ENCODE measurements at places on chromosomes 1 and 21.

- DNase-seq = no peak
Observed at GRCh38 chr1:147080671-147081394, 91.4 kb downstream of the PRKAB2 start.

DNA sequence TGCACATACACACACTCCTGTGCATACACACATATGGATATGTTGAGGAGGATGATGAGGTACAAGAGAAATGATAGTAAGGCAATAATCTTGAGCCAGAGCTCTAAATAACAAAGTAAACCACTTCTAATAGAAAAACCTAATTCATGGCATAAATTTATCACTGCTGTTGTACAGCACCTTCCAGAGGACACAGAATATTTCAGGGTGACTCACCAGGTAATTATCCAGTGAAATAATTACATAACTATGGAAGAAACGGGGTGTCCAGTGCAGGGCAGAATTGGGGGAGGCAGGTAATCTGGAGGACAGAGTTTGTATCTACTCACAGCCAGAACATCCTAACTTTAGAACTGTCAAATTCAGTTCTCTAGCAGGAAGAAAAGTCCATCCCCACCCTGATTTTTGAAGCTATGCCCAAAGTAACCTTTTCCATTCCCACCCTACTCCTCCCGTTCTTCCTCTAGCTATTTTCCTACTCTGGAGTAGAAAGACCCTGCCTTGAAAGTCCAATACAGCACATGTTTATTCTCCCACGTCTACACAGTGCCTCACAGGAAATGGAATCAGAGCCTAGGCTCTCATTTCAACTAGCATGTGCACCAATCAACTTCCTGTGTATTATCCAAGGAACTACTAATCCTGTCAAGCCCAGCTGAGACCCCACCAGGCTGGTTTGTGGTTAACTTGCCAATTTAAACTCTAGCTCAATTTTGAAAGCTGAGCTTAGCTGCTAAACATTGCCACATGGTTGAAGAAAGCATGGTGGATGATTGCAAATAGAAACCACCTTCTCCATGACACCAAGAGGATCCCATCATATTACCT is 96.6 kb downstream of the PTPN14 start:
- DNase-seq = no peak

DNA sequence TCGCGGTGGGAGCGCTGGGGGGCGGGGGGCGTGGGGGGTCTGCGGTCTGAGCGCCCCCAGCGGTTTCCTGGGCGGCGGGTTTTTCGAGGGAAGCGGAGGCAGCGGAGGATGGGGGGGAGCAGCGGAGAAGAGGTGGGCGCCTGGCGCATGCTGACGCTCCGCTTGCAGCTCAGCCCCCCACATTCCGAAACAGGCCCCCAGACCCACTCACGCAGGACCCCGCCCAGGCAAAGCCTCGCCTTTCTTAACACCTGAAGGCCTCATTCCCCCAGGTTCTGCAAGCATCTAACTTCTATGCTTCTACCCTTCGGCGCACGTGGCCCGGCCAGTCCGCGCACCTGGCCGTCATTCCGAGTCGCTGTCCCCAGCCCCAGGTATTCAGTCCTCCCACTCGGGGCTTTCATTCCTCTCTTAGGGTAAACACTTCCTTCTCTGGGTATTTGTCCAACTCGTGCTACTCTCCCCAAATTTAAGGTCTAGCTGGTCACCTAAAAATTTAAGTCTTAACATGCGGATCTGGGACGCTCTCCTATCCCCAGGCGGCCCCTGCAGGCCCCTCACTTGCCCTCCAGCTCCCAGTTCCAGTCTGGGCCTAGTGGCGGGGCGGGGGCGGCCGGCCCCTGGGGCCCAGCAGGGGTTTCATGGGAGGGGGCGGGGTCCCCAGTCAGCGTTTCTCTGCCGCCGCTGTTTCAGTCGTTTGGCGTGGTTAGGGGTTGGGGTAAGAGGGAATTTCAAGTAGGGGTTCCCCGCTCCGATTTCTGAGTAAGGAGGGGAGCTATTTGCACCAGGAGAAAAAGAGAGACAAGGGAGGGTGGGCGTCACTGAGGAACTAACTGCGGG is 2.8 kb upstream of the ZBTB7B start:
- no peak for DNase-seq

DNA sequence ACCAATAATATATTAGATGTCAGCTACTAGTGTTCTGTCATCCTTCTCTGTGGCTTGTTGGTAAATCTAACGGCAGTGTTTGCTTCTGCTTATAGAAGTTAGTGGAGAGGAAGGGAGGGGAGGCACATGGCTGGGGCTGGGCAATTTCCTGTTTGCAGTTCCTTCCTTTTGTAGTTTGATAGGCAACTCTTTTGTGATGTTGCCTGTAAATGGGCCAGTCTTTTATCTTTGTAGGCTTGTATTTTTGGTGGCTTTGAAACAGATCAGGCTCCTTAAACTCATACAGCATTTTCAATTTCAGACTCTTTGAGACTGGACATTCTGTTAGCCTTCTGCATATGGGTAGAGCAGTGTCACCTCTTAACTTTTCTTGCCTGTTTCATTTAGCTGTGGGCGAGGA is 48.1 kb downstream of the CDC14A start:
- DNase-seq = no peak

DNA sequence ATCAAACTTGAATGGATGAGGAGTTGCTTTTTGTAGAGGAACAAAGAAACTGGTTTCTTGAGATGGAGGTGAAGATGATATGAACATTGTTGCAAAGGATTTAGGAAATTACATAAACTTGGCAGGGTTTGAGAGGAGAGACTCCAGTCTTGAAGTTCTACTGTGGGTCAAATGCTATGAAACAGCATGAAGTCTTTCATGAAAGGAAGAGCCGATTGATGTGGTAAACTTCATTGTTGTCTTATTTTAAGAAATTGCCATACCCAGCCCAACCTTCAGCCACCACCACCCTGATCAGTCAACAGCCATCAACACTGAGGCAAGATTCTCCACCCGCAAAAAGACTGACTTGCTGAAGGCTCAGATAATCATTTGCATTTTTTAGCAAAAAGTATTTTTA is 52.2 kb downstream of the SIPA1L2 start:
- DNase-seq = no peak

DNA sequence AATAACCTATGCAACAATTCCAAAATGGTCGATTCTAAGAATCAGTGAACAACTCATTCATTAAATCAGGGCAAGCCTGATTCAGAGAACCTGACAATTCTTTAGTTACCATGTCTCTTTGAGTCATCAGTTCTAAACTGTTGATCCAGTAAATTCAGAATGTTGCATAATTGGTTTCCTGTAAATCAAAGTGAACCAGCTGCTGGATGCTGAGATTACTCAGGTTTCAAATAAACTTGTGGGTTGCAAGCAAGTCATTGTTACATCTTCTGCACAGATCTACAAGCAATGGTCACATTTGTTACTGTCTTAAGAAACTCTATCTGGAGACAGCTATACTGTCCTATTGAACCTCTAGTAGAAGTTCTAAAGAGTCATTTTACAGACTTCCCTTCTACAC is 16.5 kb downstream of the PLA2G2D start:
- peak; percentile 36 for DNase-seq

- DNase-seq = no peak
Observed at GRCh38 chr1:6180268-6180706, at the start of gene CHD5. CHD5 (minus strand) TSS chr1:6180321; CDS start chr1:6180023, 298 bp downstream.

GRCh38 chr1:195898373-195898772 is 709.9 kb downstream of the KCNT2 start:
- DNase-seq = no peak

DNA sequence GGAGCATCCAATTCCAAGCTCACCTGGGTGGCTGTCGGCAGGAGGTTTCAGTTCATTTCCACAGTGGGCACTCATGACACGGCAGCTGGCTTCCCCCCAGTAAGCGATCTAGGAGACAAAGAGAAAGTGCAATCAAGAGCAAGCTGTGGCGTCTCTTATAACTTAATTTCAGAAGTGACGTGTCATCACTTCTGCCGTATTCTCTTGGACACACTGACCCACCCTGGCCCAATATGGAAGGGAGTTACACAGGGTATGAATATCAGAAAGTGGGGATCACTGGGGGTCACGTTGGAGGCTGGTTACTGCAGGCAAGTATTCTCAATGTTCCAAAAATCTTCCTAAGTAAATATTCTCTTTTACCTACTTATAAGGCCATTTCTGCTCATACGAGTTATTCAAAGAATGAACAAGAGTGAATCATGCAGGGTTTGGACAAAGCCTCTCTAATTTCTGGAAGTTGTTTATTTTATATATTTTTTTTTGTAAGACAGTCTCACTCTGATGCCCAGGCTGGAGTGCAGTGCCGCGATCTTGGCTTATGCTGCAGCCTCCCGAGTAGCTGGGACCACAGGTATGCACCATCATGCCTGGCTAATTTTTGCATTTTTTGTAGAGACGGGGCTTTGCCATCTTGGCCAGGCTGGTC is 46.5 kb upstream of the GREM2 start:
- DNase-seq = no peak

GRCh38 chr1:87278825-87279535 is 49.7 kb upstream of the LMO4 start:
- DNase-seq = no peak

- DNase-seq = no peak
Observed at GRCh38 chr1:179941454-179941853, 13.2 kb upstream of the CEP350 start.

DNA sequence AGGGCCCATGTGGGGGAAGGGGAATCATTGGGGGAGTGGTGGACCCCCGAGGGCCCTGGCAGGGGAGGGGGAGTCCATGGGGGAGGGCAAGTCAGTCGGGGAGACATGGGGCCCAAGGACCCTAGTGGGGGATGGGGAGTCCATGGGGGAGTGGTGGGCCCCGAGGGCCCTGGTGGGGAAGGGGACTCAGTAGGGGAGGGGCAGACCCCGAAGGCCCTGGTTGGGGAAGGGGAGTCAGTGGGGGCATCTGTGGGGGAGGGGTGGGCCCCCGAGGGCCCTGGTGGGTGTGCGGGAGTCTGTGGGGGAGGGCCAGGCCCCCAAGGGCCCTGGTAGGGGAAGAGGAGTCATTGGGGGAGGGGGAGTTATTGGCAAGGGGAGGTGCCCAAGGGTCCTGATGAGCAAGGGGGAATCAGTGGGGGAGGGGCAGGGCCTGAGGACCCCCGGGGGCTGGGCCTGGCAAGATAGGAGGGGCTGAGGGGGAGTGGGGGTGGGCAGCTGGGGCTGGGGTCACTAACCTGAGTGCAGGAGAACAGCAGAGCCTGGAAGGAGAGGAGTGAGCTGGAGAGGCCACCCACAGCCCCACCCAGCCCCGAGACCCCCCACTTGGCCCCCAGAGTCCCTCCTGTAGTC is 2.1 kb downstream of the MXRA8 start:
- no peak for DNase-seq

DNA sequence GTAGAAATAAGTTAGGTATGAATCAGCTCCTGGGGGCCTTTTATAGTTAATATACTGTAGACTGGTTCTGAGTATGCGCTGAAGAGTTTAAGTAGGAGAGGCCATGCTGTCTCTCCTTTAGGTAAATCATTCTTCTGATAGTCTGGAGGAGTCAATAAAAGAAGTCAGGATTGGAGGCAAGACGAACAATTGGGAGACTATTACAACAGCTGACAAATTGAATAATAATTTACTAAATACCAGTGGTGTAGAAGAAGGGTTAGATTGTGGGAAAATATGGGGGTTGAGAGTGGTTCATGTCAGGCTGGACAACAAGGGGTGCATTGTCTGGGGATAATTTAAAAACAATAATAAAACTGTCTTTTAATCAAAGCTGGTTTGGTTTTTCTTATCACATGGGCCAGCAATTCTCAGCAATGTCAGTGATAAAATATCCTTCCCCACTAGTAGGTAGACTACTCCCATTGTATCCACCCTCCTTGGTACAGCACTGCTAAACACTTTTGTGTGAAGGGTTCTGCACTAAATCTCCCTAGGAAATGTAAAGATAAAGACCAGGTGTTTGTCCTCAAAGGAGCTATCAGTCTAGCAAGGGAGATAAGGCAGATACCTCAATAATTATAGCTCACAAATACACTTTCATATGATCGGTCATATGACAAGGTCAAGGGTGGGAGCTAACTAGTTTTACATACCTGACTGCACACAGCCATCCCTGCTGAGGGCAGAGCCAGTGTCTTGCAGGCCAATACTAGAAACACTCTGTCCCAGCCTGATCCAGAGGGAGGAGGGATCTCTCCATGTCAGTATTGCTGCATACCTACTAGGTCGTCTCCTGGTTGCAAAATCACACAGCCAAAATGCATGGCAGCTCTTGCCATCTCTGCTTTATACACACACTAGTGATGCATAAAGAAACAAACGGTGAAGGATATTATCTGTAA is 299.7 kb downstream of the VAV3 start:
- no peak for DNase-seq

DNA sequence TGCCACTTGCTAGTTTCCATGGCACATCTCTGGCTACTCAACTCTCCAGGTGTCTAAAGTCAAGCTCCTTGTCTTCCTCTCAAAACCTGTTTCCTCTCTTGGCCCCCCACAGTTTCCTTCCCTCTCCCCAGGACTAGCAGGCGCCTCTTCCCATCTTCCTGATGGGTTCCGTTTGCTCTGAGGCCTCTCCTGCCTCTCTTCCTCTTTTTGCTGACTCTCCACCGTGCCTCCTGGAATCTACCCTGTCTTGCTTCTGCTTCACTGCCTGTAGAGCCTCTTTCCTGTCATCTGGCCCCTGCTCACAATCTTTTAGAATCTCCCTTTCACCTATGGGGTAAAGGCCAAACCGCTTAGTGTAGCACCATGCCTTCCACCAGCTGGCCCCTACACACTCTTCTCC is 21.8 kb upstream of the LHX4 start:
- no peak for DNase-seq

DNA sequence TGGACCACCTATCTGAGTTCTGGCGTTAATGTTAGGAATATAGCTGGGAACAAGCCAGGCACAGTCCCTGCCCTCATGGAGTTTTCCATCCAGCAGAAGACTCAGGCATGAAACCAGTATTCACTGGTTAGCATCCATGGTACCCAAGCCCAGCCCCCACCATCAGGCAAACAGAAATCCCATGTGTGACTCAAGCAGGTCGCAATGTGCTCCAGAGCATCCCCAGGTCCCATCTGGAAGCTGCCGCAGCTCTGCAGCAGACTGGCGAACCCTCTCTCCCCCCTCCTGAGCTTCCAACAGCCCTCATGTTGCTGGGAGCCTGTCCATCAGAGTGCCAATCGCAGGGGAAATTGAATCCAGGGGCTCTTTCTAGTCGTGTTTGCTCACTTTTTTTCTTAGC is 174.2 kb downstream of the RRAGC start:
- no peak for DNase-seq
